ENCODE measurements at places on chromosomes 5 and 9.

DNA sequence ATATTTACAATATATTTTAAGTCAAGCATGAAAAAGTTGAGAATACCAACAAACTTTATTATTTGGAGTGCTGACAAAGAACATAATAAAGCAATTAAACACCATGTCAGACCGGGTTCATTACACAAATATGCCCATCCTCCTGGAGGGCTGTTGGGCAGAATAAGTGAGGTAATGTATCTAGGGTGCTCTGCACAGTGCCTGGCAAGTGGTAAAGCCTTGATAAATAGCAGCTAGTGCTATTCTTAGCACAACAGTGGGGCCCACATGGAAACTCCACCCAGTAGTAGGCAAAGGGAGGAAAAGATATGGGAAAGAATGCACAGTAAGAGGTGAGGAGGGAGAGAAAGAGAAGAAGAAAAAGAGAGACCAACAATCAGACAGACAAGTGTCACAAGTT, 97.7 kb downstream of the SLC1A3 start:
- DNase-seq: no peak

- DNase-seq: no peak
These were observed 15.4 kb downstream of the SFXN1 start for GRCh38 chr5:175493726-175494125.

DNA sequence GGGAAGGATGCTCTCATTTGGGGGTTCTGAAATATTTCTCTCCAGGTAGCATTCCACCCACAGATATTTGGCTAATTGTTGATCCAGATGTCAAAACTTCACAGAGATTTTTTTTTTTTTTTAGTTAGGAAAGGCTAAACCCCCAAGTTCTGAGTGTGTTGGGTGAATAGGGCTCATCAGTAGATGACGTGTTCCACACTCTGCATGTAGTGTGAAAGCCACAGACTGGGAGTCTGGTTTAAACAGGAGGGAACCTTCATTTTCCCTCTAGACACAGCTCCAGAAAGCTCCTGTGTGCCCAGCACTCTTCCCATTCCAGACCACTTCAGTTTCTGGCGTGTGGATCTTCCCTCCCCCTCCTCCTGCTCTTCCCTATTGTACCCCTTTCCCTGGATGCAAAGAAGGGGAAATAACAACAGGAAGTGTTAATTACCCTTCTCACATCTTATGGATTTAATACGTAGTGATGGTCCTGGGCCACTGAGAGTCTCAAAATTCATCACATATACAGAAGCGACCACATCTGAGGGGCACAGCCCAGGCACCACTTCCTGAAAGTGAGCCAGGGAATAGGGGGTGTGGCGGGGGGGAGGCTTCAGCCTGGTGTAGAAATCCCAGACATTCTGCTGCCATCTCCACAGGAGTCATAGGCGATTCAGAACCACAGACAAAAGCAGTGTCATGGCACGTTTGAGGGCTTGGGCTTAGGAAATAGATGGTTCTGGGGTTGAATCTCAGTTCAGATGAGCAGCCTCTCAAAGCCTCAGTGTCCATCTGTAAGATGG, 65.1 kb downstream of the DAP start:
- DNase-seq: no peak

GRCh38 chr5:132746954-132747615, at the start of gene CCNI2:
Gene CCNI2 (plus strand): TSS chr5:132747426. CDS start chr5:132747496, 70 bp downstream.
- DNase-seq: no peak

DNA sequence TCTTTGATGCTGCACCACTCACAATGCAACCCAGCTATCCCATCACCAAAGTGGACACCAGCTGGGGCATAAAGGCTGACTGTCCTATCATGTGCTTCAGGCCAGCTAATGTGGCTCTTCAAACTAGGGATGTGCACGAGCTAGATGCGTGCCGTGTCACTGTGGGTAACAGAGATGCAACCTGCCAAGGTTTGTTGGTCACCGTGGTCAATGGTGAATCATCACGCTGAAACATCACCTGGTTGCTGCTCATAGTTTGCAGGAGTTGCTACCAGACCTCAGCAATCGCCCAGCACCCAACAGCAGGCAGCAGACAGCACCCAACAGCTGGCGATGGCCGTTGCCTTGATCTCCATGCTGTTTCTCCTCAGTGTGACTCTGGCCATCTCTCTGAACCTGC, 2.1 kb upstream of the PCDHGA1 start:
- DNase-seq: no peak

DNA sequence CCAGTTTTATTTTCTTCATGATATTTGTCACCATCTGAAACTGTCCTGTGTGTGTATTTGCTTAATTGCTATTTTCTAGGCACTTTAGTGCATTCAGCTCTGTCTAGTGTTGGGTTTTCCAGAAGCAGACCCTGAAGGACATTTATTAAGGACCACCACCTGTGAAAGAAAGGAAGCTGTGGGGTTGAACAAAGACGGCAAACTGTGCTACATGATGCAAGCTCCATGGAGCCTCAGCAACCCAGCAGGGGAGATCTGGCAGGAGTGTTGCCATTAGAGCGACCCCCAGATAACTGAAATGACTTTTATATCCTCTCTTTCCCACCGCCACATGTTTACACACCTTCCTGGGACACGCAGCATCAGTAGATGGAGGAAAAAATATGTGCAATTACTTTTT, 125.5 kb downstream of the GABRB2 start:
- no peak for DNase-seq

- DNase-seq: no peak
These were observed 465.3 kb upstream of the CLINT1 start for GRCh38 chr5:158324236-158324635.

DNA sequence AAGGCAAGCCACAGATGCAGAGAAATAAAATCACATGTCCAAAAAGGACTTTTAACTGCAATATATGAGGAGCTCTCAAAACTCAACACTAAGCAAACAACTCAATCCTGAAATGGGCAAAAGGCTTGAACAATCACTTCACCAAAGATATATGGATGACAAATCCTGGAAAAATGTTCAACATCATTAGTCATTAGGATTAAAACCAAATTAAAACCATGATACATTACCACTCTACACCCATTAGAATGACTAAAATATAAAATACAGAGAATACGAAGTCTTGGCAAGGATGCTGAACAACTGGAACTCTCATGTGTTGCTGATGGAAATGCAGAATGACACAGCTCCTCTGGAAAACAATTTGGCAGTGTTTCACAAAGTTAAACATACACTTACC, 277.4 kb downstream of the TLE1 start:
- DNase-seq: no peak

DNA sequence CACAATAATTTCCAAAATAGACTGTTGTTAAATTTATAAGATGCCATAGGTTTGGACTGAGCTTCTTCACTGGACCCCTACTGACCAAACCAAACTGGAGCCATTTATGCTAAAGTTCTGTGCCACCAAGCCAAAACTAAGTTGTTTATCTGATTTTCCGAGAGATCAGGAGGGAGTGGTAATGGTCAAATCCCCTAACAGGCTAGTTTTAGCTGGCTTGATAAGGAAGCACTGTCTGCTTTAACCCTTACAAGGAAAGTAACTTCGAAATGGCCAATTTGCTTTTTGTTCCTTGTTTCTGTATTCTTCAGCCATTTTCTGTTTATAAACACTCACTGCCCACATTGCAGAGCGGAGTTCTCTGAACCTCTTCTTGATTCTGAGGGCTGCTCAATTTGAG, 246.8 kb upstream of the TUT7 start:
- DNase-seq: no peak

DNA sequence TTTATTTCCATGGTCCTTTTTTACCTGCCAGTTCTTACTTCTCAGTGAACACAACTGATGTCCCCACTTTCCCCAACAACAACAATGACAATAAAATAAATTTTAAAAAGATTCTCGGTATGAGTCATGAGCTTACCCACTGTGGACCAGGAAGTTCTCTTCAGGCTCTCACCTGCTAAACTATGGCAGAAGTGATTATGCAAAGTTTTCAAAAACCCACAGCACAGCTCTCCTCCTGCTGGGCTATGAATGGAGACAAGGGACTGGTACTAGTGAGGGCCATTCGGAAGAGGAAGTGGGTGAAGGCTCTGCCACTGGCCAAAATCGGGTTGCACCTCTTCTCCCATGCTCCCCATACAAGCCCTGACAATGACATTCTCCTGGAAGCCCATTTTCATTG, 429.4 kb downstream of the PIK3R1 start:
- DNase-seq: no peak

DNA sequence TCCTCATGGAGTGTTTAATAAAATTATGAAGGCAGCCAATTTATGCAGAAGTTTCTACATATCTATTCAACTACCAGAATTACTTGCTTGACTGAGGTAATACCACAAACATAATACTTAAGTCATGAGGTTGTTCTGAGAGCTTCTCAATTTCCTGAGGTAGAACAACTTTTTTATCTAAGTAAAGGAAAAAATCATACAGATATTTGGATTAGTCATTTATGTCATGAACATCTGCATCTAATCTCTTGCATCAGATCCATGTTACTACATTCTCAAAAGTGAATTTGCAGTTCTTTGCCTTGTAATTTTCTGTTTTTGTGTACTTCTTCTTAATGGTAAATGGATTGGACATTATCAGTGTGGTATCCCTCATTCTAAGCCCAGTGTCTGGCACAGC, 60.4 kb upstream of the RGMB start:
- DNase-seq: no peak

DNA sequence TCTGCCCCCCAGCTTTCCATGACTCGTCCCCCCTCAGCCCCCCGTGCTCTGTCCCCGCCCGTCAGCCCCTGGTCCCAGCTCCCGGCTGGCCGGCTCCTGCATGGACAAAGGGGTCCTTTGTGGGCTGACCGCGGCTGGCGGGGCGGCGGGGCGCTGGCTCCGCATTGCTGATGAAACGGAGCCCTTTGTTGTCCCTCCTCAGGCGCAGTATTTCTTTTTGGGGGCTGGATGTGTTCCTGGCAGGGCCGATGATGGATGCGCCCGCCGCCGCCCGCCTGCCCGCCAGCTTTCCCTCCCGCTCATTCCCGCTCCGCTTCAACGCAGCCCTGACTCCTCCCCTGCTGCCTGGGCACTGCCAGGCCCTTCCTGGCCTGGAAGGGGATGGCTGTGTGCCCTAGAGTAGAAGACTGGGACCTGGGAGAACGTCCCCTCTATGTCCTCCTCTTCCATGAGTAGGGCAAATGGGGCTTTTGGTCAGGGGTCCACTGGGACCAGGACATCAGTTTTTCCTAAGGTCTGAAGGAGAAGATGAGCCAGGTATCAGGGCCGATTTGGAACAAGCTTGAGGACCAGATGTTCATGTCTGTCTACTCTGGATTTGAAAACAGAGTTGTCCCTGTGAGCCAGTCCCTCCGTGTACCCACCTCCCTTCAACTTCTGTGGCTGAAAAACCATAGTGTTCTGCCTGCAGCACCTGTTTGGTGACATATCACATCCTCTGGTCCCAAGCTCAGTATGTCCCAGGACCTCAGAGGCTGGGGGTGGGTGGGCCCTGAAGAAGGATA, 29.0 kb downstream of the CXXC5 start:
- no peak for DNase-seq

DNA sequence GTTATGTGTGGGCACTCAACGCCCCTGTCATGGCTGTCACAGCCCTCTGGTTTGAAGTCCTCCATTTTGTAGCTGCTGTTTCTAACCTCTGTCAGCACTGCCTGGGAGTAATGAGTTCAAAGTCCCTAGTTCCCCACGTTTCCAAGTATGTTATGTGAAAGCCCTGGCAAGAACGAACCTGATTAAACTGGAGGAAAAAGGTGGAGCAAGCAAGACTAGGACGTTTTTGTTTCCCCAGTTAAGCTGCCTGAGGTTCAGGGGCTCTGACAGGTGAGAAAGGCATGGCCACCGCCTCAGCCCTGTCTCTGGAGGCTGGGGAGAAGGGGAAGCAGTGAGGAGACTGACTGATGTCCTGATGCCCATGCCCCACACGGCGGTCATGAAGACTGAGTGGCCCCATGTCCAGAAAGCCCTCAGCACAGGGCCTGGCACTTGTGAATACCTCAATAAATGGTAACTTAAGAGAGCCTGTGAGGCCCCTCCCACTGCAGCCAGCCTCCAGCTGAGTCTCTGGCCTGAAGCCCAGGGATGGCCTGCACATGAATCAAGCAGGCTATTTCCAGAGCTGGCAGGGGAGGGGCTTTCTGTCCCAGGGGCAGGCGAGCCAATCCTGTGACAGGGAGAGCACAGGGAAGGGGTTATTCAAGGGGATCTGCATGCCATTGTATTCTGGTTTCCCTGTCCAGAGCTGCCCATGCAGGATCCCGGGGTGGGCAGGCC, 61.8 kb downstream of the PFDN1 start:
- DNase-seq: peak; percentile 90

- DNase-seq: no peak
These were observed 219.8 kb upstream of the MAP3K1 start for GRCh38 chr5:56595566-56595965.

DNA sequence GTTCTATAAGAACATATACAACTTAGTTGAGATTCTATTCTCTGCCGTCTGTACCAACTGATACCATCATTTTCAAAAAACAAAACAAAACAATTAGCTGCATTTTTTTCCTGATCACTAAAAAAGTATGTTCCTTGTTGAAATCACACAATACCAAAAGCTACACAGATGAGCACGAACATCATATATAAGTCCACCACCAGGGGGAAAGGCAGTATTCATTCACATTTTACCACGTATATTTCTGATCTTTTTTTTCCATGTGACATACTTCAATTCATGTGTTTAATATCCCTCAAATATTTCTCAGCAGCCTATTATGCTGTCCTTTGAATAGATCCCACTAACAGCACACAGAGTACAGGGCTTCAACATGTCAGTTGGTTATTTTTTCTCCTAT, 40.6 kb downstream of the IRX2 start:
- no peak for DNase-seq

DNA sequence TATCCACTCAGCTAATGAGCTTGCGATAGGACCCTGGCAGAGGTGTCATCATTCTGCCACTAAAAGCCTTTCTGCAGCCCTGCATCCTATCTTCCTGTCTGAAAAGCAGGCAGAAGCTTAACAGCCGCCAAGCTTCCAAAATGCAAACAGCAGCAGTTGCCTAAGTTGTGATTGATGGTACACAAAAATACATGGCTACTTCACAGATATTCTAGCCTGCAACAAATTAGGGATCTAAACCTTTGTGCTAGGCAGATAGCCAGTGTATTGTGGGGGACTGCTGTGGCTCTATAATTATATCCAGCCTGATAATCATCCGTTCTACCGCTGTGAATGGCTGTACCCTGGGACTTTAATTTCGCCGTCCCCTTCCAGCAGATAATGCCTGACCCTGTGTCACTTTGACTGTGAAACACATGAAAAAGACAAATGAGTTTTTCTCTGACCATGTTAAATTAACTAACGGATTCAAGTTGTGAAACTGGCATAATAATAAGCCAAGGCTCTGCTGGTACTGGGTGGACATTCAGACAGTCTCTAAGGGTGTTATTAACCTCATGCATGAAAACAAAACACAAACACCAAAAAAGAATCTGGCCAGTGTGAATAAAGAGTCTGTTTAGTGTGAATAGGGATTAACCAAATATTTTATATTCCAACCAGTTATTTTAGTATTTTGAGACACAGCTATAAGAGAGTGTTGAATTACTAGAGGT, 45.9 kb downstream of the SEMA6A start:
- no peak for DNase-seq

Data from lung (tissue), 17 donors.